HCT116 (cell line): ENCODE measurements at places on chromosomes 6 and 20. TPM values are rescaled to one million over a fixed set of nuclear protein-coding genes. Genes with fewer than 3 reads are reported as not detected.

Gene HLA-DOA
- total RNA-seq: 0.39 TPM

Gene LY6G6D
- total RNA-seq: not detected

Gene CYP21A2
- 1.4 TPM for total RNA-seq

GRCh38 chr6:3838992-3839867 is 9.9 kb upstream of the FAM50B start:
- DNase-seq: no peak

- DNase-seq: no peak
Observed at GRCh38 chr6:43509142-43509983, 783 bp downstream of the LRRC73 start.
